ENCODE measurements at places on chromosomes 7 and 10.

DNA sequence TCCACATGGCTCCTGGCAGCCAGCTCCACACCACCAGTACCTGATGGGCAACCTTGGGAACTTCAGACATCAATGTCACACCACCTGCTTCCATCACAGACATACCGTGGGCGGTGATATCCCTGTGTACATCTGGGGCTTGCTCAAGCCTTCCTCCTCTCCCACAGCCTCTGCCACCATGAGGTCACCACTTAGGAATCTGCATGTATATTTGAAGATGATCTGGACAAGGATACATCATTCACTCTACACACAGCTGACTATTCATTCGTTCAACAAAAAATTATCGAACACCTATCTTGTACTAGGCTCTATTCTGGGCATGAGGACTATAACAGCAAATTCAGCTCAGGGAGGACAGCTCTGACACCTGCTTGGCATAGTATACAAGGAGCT is 6.8 kb downstream of the DLG5 start:
- DNase-seq: no peak

DNA sequence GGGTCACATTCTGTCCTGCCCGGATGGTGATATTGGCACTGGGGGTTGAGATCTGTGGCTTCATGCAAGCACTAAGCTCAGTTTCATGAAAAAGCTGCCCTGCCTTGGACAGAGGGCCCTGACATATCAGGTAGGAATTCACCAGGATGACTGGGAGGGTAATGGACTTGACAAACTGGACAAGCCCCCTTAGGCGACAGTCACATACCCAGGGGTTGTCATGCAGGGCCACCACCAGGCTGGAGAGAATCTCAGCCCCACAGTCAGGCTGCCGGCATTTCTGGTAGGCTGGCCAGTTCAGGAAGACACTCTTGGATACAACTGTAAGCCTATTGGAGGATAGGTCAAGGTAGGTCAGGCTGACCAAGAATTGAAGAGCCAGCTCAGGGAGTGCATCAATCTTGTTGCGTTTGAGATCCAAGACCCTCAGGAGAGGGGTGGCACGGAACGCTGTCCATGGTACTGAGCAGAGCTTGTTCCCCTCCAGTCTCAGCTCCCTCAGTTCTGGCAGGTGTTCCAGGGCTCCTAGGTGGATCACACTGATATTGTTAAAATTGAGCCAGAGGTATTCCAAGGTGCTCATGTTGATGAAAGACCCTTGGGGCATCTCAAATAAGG is 824 bp downstream of the LRIT2 start:
- DNase-seq: no peak

DNA sequence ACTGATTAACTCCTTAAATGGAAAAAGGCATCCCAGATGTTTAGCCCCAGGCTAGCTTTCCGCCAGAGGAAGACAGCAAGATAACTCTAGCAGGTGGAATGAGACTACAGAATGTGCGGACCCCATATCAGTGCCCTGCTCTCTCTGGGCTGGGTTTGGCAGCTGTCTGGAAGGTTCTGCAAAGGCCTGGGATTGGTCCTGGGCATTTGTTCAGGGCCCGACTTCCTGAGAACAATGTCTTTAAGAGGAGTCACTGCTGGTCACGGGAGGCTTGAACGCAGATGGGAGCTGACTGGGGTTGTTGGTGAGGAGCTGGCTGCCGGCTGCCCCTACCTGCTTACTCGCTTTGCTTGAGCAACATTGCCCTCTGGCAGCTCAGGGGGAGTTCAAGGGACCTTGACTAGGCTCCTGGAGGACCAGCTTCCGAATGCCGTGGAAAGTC is 130.6 kb upstream of the BTBD16 start:
- no peak for DNase-seq

DNA sequence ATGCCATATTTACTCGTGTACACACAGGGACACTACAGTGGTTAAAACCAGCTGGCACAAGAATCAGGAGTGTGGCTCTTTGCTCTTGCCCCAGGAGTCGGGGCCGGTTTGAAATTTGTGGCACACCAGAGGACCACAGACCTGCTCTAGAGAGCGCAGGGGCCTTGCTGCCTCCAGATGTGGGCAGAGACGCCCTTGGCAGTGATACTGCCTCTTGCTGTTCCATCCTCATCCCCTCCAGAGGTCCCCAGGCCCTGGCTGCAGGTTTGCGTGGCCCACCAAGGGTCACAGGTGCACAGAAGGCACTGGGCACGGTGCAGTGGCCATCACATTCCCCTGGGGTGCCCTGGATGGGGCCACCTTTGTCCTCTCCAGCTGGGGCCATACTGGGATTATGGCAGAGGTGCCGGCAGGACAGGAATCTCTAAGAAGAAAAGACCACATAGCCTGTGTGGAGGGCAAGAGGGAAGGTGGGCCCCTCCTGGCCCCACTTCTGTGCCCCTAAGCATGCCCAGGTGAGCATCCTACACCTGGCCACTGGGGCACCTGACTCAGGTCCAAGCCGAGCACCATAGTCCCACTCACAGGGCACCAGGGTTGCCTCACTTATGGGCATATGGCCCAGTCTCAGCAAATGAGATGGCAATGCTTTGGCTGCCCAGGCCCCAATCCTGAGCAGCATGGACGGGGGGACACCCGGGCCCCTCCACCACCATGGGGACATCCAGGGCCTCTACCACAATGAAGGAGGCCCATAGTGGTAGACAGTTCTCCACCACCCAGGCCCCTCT is 45.6 kb downstream of the FOXL3 start:
- no peak for DNase-seq

DNA sequence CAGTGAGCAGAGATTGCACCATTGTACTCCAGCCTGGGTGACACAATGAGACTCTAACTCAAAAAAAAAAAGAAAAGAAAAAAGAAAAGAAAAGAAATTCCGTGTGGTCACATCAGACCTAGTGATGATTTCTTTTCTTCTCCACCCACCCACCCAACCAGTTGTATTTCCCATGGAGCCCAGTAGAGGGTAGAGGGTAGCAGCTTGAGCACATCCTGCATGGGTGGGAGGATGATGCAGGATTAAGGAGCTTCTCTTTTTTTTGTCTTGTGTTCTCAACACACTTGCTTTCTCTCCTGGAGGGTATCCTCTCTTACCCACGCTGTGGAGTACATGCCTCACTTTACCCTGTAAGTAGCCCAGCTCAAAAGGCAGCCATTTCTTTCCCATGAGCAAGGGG is 118.6 kb upstream of the CARD11 start:
- DNase-seq: no peak

All from AG04449 (cell line).